ENCODE measurements at places on chromosomes 2 and 18. TPM values are rescaled to one million over a fixed set of nuclear protein-coding genes. Genes with fewer than 3 reads are reported as not detected.

The EMILIN2 gene
- total RNA-seq: 1.4 TPM

The APCDD1 gene
- not detected for total RNA-seq

The AQP12B gene
- total RNA-seq: not detected

The IMPACT gene
- total RNA-seq: 28.0 TPM

The SCTR gene
- total RNA-seq: not detected

The ZAP70 gene
- 0.34 TPM for total RNA-seq

The RBFA gene
- total RNA-seq: 42.8 TPM

The HJURP gene
- total RNA-seq: 2.3 TPM

The GYPC gene
- total RNA-seq: 559 TPM

The DHRS9 gene
- total RNA-seq: not detected

The ACYP2 gene
- 12.0 TPM for total RNA-seq

The TOGARAM2 gene
- total RNA-seq: not detected

All from dermis lymphatic vessel endothelial cell (primary cell).